ENCODE measurements at places on chromosomes 3 and 15.

GRCh38 chr3:33111581-33111980 lies 2.2 kb upstream of the CRTAP start:
- no peak for DNase-seq

DNA sequence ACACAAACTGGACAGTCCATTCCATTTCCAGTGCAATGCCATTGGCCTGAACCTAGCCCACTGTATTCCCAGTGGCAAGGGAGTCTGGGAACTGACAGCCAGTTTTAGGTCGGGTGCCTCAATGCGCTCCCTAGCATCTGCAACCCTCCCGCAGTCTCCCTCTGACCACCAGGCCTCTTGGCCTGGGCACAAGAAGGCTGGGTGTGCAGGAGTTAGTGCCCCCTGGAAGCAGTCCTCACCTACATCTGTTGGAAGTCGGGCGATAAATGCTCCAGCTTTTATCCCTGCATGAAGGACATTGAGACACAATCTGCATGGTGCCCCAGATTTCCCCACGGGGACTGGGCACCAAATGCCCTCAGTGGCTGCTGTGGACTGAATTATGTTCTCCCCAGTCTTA lies 12.7 kb downstream of the C3orf22 start:
- DNase-seq: no peak

- no peak for DNase-seq
Observed at GRCh38 chr15:73782344-73782959, 29.3 kb upstream of the INSYN1 start.

DNA sequence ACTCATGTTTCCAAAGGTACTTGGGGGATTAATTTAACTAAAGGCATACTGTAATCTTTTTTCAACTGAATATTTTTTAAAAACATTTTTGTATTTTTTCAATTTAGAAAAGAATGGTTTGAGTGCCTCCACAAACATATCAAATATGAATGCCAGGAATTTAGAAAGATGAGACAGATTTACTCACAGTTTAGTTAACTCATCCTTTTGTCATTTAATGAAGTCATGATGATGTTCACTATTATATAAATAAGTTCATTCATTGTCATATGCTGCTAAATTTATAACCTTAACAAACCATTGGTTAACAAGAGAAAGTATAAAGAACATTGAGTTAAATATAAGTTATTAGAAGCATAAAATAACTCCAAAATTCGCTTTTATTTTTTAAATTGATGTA lies 50.0 kb downstream of the FGF7 start:
- DNase-seq: no peak

DNA sequence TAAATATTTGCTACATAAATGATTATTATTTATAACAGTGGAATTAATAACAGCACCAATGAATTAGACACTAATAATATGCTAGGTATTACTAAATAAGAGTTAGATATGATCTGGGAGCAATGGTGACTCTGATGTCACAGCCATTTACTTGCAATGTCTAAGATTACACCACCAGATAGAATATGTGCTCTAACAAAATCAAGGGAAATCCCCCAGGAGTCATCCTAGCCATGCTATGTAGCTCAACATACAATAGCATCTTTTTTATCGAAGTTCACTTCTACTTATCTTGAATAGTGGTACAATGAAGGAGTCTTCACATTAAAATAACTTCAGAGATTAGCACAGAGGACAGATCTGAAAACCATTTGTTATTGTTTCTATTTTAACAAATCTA lies 154.0 kb downstream of the FMN1 start:
- no peak for DNase-seq

DNA sequence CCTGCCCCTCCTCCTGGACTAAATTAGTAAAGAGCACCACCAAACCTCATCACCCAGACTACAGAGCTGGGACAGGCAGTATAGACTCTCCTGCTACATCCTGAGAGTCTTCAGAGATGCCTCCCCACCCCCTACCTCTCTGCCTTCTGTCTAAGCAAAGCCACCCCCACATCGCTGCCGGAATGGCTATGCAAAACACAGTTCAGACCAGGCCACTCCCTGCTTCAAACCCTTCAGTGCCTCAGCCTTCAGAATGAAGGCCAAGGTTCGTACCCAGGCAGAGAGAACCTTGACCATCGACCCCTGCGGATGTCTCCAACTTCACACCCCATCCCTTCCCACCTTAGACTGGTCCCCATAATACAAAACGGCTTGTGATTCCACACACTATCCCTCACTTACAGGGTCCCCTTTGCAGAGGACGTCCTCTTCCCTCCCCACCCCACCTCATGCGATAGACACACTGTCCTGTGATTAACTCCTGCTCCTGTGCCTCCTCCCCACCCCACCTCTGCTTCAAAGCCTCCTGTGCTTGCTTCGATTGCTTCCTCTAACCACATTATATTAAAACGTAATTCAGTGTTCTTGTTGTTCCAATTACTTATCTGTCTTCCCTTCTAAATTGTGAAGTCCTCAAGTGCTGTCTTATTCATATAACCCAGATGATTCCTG lies 175.3 kb downstream of the UACA start:
- DNase-seq: no peak

- peak; percentile 79 for DNase-seq
Observed at GRCh38 chr3:184314363-184314699, at the start of gene EIF4G1. TSS of gene EIF4G1 (plus strand) at chr3:184314606. CDS start at chr3:184315797, 1,191 bp downstream.

DNA sequence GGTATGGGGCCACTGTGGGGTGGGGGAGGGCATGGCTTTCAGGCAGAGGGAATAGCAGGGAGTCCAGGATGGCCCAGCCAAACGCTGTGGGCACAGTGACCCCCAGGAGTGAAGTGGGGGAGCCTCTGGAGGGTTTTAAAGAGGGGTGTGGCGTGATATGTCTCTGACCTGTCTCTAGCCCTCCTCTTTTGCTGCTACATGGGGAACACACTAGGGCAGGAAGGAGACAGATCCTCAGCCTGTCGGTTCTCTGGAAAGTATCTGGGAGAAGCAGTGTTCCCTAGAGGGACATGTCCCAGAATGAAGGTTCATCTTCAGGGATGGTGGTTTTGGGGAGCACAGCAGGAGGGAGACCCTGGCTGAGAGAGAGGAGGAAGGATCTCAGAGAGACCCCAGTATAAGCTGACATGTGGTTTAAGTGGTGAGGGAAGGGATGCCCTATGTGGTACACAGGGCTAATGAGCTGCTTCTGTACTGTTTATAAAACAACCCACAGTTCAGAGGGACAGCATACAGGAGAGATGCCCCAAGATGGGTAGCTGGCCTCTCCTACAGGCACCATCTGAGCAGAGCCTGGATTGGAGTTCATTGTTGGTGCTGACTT lies 37.7 kb downstream of the TRIM71 start:
- no peak for DNase-seq

GRCh38 chr3:64680334-64680733 lies 7.5 kb downstream of the ADAMTS9 start:
- no peak for DNase-seq

- DNase-seq: no peak
Observed at GRCh38 chr3:48945432-48945831, 26.8 kb downstream of the ARIH2 start.

DNA sequence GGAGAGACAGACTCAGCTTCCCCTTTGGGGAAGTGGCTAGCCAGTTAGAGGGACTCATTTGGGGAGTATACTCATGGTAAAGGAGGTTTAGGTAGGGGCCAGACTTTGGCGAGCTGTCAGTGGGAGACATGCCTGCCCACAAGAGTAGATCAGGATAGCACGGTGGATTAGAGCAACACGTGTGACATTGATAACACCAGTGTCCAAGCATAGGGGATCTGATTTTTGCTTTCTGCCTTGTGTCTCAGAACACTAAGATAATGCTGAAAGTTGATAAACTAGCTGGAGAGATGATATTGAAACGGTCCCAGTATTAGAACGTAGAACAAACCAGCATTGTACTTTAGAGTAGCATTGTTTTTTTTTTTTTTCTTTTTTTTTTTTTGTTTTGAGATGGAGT lies 25.9 kb downstream of the MAP6D1 start:
- no peak for DNase-seq

- no peak for DNase-seq
Observed at GRCh38 chr3:120114981-120115380, 20.7 kb upstream of the GSK3B start.

DNA sequence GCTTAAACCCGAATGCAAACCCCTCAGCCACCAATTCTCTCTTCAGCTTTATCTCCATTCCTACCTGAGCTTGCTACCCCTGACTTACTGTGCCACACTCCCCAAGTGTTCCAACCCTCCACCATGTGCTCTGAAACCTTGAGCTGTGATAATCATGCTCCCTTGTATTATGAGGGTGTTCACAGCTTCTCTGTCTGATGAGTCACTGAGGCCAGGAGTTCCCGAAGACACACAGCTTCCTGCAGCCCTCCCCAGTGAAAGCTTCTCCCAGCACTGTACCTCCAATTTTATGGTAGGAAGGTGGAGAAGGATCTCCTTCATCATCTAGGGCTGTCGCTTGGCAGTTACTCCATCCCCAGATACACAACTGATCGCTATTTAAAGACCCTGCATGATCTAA lies 24.9 kb downstream of the STAC start:
- DNase-seq: no peak

- DNase-seq: no peak
Observed at GRCh38 chr15:70826634-70827033, 27.3 kb downstream of the LARP6 start.

- peak; percentile 61 for DNase-seq
Observed at GRCh38 chr3:71582612-71583565, 639 bp downstream of the FOXP1 start.

GRCh38 chr3:183244981-183245476 lies 8.0 kb upstream of the B3GNT5 start:
- no peak for DNase-seq

GRCh38 chr15:40282147-40282868 lies 556 bp downstream of the ANKRD63 start:
- DNase-seq: no peak

- no peak for DNase-seq
Observed at GRCh38 chr3:140956058-140956835, 14.6 kb downstream of the SLC25A36 start.

- DNase-seq: no peak
Observed at GRCh38 chr3:142568393-142569017, 10.0 kb downstream of the ATR start.

DNA sequence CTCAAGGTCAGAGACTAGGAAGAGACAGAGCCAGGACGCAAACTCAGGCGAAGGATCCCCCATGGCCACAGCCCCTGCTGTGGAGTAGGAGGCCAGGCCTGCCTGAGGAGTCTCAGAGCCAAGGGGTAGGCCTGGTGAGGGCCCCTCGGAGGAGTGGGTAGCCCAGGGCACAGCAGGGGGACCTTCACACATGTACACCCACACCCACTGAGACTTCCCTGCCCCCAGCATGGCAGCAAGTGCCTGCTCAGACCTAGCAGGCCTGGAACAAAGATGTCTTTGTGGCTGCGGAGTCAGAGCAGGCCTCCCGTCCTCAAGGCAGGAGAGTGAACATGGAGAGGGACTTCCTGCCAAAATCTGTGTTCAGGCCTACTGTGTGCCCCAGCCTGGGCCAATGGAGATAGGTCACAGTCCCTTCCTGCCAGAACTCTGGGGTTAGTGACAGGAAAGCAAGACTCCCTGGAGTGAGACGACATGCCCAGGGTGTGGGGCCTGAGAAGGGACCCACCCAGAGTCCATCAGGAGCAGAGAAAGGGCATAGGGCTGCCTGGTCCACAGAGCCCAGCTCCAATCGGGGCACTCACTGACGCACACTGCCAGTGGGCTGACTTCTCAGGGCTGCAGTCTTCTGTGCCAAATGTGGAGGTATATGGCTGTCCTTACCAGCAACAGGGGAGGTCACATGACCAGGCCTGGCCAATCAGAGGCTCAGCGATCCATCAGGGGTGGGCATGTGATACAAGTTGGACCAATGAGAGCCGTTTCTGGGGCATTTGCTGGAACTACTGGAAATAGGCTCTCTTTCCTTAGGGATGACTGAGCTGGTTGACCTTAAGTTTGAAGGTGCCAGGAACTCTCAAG lies 2.3 kb downstream of the GRIP2 start:
- no peak for DNase-seq

DNA sequence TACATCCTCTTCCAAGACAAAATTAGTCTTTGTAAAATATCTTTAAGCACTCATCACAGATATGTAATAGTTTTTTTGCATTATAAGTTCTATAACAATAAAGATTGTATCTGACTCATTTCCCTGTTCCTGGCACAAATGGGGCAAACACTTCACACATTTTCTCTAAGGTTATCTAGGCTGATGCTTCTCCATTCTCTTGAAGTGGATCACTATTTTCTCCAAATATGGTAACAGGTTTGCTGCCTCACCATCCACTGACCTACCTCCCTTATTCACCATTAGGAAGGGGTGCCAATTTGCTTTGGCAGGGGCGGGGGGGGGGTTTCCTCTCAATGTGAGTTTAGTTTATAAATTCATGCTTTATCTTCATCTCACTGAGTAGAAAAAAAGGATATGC lies 767.7 kb upstream of the LMCD1 start:
- no peak for DNase-seq

GRCh38 chr3:148582126-148582525 lies 115.6 kb upstream of the AGTR1 start:
- no peak for DNase-seq

All from activated naive CD4-positive, alpha-beta T cell (primary cell).